ENCODE measurements at places on chromosomes 16 and 17.
A peak's percentile ranks its signal among the peaks of the same experiment; 100 is the strongest.

GRCh38 chr16:49181791-49182518, 99.7 kb downstream of the CBLN1 start:
- DNase-seq = no peak

GRCh38 chr16:73152386-73153125, 104.6 kb upstream of the ZFHX3 start:
- DNase-seq = no peak

GRCh38 chr16:23342083-23342640, 40.1 kb downstream of the SCNN1B start:
- DNase-seq = no peak

GRCh38 chr17:49742166-49742638, 21.7 kb downstream of the FAM117A start:
- no peak for DNase-seq

- DNase-seq = no peak
Observed at GRCh38 chr16:72027669-72028378, 19.3 kb downstream of the DHODH start.

DNA sequence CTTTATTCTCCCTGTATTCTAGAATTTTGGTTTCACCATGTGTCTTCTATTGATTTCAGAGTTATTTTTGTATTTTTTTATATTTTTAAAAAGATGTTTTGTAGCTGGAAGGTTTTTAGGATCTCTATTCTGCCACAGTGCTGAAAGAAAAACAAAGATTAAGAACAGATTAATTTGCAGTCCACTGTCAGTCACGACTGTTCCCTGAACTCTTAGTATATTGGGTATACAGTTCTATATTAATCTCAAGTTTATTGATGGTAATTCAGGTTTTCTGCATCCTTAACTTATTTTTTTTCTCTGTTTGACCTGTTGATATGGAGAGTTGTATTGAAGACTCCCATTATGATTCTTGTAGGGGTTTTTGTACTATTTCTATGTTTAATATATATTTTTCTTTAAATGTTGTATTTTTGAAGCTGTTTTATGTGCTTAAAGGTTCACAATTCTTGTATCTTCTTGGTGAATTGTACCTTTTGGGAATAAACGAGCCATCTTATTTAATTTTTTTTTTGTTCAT, 2.9 kb downstream of the SPECC1 start:
- DNase-seq = no peak

- DNase-seq = no peak
Observed at GRCh38 chr16:399340-400019, 2.2 kb upstream of the DECR2 start.

- DNase-seq = peak; percentile 4
Observed at GRCh38 chr16:57377080-57377841, 5.0 kb downstream of the CX3CL1 start.

- DNase-seq = no peak
Observed at GRCh38 chr17:6110592-6110991, 40.4 kb downstream of the WSCD1 start.

DNA sequence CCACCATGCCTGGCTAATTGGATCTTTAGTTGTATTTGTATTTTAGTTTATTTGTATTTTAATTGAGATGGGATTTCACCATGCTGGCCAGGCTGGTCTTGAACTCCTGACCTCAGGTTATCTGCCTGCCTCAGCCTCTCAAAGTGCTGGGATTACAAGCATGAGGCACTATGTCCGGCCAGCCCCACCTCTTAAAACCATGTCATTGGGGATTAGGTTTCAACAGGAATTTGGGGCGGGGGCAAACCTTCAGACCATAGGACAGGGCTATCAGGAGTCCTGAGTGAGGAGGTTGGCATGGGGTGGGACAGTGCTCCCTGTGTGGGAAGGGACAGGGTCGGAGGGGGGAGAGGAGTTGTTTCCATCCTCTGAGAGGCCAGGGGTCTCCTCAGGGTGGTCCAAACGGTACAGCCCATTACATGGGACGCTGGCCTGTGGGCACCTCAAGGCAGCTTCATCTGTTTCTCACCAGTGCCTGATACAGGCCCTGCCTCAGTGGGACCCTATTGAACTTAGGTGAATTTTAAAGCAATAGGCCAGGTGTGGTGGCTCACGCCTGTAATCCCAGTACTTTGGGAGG, 21.6 kb downstream of the GAA start:
- no peak for DNase-seq

GRCh38 chr17:55484575-55484974, 26.7 kb downstream of the SMIM36 start:
- DNase-seq = no peak

GRCh38 chr16:88780142-88781062, 4.6 kb downstream of the PIEZO1 start:
- DNase-seq = no peak

- no peak for DNase-seq
Observed at GRCh38 chr16:65384441-65384840, 262.6 kb upstream of the CDH11 start.

DNA sequence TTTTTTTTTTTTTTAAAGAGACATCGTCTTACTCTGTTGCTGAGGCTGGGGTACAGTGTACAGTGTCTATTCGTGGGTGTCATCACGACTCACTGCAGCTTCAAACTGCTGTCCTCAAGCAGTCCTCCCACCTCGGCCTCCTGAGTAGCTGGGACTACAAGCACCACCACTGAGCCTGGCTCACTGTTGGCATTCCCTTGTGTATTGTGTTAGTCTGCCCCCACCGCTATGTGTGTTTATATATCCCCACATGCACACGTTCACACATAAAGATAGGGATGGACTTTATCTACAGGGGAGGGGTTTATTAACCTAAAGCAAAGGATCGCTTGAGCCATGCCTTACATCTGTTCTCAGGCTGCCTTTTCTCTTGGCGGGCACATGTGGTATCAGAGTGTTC, 63.8 kb downstream of the SEC14L1 start:
- DNase-seq = no peak

Measured in fibroblast of skin of abdomen (primary cell).